Renal pelvis (tissue), 12 donors: ENCODE measurements at places on chromosomes 16 and 17. TPM values are rescaled to one million over a fixed set of nuclear protein-coding genes. Genes with fewer than 3 reads are reported as not detected.

DNA sequence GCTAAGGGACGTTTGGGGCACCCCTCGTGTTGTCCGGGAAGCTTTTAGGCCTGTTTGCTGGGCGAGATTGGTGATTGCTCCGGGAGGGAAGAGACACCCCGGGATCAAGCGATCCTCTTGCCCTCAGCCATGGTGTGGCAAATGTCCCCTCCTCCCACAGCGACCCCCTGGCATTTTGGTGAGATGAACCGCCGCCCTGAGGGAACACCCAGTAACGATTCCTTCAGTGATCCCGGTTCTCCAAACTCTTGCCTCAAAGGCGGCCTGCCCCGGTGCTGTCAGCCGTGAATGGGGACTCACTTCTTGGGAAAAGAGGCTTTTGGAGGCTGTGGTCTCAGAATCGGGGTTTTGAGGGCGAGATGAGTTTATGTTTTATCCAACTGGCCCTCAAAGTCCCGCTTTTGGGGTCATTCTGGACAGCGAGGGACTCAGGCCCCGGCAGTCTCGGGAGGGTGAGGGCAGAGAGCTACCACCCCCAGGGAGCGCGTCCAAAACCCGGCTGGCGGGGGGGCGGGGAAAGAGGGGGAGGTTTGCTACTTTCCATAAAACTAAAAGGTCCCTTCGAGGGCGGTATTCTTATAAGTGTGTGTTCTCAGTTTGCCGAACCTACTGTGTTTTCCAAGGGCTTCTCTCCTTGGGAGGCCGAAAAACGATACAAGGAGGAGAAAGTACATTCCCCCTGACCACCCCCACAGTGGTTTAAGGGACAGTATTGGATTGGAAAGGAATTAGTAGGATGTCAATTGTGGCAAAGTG is 232.7 kb downstream of the MRTFB start:
- no peak for DNase-seq

DNA sequence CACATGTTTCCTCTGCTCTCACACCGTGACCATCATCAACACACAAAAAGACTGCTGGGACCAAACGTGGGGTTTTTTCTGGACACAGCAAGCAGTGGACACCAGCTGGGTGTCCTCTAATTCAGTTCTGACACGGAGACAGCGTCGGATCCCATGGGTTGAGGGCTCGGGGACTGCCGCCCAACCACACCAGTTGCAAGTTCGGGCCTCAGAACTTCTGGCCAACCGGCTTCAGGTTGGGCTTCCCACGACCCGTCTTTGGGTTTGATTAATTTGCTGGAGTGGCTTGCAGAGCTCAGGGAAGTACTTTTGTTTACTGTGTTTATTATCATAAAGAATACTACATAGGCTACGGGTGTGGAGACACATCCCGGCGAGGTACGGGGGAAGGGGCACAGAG is 97.8 kb downstream of the BANP start:
- DNase-seq = peak; percentile 58

- no peak for DNase-seq
These were observed 21.9 kb upstream of the NKD1 start for GRCh38 chr16:50526249-50526648.

The RRAD gene
- polyA plus RNA-seq = 2.4 TPM

The SLC38A7 gene
- polyA plus RNA-seq = 20.3 TPM
